ENCODE measurements at places on chromosomes 2 and 18.

GRCh38 chr2:205682239-205682970 lies at the start of gene NRP2:
TSS of gene NRP2 (plus strand) at chr2:205682501. CDS start at chr2:205683291, 790 bp downstream.
- DNase-seq, result peak; percentile 92

GRCh38 chr2:226190479-226191252 lies 609.0 kb downstream of the IRS1 start:
- no peak for DNase-seq

DNA sequence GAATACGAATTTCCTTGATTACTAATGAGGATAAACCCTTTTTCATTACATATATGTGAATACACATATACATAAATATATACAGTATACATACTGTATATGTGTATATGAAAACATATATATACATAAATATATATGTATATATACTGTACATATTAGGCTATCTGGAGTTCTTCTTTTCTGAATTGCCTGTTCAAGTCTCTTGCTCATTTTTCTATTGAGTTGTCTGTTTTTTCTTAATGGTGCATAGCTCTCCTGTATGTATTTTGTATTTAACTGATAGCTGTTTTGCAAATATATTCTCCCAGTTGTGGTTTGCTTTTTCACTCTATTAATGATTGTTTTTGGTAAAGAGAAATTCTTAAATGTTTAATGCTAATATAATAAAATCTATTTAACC lies 8.9 kb upstream of the GCFC2 start:
- no peak for DNase-seq

DNA sequence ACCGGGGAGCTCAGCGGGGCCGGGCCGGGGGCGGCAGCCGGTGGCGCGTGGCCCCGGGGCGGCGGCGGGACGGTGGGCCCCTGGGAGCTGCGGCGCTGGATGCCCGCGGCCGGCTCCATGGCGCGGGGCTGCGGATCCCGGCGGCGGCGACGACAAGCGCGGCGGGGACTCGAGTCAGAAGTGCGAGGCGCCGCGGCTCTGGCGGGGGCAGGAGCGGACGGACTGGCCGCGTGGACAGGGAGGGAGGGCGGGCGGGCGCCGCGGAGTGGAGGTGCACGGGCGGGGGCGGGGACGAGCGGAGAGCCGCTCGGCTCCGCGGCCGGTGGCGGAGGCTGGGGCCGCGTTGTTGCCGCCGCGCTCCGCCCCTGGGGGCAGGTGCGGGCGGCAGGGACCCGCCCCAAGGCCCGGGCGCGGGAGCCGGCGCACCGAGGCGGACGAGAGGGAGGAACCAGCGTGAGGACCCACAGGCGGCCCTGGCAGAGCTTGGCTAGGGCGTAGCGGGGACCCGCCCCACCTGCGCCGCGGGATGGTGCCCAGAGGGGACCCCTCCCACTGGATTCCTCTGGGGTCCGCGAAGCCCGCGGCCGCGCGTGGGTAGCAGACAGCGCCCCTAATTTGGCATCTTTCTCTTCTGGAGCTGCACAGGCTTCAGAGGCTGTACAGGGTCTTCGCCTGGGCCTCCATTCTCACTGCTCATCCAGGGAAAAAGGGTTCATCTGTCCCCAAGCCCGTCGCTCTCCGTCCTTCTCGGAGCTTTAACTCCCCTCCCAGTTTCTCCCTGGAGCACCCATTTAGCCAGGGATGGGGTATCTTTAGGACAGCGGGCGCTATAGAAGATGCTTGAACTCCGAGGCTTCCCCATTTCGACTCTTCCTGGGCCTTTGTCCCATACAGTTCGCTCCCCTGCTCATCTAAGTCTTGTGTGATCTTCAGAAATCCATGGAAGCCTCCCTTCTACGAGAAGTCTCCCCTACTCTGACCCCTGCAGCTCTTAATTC lies at the start of gene TMEM163:
TMEM163 (minus strand) TSS at position 184 of the 998 bp plus-strand sequence.
- DNase-seq, result no peak

- DNase-seq, result no peak
Measured at GRCh38 chr18:47251289-47252120, at the start of gene SKOR2. TSS of gene SKOR2 (minus strand) at chr18:47251660. CDS start at chr18:47249183, 2,477 bp downstream.

DNA sequence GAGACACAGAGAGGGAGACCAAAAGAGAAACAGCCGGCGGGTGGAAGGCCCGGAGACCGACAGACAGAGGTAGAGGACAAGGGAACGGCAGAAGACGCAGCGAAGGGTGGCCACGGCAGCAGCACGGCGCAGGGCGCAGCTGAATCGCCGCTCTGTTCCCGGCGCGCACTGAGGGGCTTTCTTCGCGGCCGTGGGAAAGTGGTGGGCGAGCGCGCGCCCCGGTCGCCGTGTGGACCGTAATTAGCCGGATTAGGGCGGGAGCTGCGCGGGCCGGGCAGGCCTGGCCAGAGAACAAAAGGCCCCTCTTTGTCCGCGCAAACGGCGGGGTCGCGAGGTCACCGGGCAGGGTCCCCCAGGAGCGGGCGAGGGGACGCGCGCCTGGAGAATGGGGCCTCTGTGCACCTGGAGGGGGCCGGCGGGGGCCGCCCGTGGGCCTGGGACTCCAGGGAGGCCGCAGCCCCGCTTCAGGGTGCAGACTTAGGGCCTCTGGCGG lies 158.3 kb downstream of the ZFP36L2 start:
- DNase-seq, result no peak

- DNase-seq, result peak; percentile 68
Measured at GRCh38 chr2:86764661-86765309, 25.9 kb downstream of the CD8A start.

DNA sequence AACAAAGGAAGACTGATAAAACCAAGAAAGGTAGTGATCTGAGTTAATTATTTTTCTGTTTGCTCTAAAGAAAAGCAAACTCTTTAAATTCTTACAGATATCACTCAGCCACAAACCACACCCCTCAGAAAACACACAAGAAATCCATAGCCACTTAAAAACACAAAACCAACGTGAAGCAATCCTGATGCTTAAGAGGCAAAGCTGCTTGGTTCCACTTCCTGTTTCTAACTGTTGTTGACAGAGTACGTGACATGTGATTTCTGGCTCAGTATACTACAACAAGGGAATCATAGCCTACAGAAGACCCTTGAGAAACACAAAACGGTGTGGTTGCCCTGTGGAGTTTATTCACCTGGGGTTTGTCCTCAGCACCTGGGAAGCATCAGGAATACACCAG lies 240.9 kb upstream of the APCDD1 start:
- peak; percentile 19 for DNase-seq

- peak; percentile 38 for DNase-seq
Measured at GRCh38 chr2:172101821-172102390, 794 bp downstream of the DLX2 start.

- DNase-seq, result no peak
Measured at GRCh38 chr2:110729106-110729505, 3.3 kb upstream of the ACOXL start.

DNA sequence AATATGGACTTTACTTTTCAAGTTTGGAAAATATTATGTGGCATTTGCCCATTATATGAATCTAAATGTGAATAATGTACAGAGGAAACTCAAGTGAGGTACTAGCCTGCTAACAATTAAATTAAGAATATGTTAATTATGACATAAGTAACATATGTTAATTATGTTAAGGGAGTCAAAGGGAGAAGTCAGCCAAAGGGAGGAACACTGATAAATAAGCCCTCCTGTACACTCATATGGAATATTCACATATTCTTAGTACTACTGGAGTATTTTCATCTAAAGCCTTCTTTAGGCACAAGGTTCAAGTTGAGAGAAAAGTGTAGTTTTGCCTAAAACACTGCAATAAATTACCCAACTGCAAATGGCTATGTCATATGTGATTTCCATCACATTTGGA lies 30.1 kb downstream of the ITGB6 start:
- DNase-seq, result no peak

GRCh38 chr2:242063436-242063835 lies 193.9 kb downstream of the RTP5 start:
- DNase-seq, result no peak

DNA sequence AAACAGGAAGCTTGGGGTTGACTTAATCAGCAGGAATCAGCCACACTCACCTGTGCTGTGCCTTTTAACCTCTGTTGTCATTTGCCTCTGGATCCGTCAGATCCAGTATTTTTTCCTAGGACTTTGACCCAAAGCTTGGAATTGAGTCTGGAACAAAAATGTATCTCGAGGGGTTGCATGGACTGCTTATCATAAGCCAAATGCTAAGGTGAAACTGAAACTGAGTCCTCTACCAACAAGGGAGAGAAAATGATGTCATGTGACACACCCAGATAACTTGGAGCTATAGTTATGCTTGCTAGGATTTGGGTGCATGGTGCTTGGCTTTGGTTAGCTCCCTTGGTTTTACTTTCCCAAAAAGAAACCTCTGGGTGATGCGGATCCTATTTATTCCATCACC lies 2158.6 kb upstream of the PIK3C3 start:
- no peak for DNase-seq

DNA sequence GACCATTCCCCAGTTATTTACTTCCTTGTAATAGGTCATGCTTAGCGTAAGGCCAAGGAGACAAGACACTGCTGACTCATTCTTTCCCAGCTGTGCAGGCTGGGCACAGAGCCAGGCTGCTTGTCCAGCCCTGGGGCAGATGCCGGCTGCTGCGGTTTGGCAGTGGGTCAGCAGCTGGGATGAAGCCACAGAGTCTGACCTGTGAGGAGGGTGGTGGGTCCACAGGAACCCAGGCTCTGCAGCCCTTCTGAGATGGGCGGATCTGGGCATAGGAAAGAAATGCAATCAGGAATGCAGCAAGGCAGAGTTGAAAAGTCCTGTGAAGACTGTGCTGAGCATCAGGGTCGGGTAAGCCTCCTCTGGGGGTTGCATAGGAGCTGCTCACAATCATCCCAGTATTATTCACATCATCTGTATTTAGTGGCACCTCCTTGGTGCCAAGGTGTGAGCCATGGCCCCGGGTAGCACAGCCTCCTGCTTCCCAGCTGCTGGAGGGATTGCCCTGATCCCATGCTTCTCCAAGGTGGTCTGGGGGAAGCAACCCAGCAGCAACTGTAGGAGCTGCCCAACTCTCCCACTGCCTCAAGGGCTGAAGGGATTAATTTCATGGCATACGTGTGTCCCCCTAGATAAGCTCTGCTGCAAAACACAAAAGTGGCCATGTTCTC lies 139.0 kb downstream of the DDX1 start:
- peak; percentile 96 for DNase-seq

DNA sequence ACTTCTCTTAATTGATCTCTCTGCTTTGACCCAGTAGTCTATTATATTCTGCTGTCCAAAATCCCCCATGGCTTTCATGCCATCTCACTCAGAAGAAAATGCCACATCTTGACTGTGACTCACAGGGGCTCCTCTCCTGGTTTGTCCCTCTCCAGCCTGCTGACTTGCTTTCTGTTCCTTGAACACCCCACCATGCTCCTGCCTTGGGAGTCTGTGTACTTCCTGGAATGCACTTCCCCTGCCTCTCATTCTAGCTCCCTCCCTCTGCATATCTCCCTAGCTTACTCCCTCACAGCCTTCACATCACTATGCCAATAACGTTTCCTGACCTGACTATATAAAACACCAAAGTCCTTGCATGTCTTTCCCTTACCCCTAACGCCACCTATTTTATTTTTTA lies 167.2 kb downstream of the TRIB2 start:
- no peak for DNase-seq

DNA sequence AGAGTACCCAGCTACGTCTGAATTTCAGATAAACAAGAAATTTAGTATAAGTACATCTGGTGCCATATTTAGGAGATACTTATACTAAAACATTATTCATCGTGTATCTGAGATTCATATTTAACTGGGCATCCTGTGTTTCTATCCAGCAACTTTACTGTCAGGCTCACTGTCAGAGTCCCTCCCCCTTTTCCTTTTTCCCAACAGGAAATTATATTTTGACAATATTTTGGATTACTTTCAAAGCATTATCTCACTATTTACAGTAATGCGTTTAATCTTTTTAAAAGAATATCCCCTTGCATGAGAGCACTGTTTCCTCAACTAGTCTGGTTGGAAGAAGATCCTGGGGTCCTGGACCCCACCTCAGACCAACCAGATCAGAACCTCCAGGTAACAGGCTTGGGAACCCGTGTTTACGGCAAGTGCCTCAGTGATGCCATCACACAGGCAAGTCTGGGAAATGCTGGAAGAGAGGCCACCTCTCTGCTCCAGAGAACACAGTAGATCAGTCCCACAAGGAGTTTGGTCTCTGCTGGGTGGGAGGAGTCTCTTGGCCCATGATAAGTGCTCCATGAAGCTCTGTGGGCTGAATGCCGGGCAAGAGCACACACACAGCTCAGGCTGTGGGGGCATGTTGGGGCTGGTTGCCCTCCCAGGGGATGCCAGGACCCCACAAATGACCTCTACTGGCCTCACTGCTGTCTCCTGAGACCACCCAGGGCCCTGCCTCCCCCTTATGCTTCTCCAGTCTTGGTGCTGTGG lies 84.2 kb upstream of the UXS1 start:
- peak; percentile 81 for DNase-seq

GRCh38 chr18:21345840-21346239 lies 103.8 kb downstream of the GREB1L start:
- DNase-seq, result no peak

GRCh38 chr18:35513181-35513936 lies 15.6 kb upstream of the INO80C start:
- no peak for DNase-seq

DNA sequence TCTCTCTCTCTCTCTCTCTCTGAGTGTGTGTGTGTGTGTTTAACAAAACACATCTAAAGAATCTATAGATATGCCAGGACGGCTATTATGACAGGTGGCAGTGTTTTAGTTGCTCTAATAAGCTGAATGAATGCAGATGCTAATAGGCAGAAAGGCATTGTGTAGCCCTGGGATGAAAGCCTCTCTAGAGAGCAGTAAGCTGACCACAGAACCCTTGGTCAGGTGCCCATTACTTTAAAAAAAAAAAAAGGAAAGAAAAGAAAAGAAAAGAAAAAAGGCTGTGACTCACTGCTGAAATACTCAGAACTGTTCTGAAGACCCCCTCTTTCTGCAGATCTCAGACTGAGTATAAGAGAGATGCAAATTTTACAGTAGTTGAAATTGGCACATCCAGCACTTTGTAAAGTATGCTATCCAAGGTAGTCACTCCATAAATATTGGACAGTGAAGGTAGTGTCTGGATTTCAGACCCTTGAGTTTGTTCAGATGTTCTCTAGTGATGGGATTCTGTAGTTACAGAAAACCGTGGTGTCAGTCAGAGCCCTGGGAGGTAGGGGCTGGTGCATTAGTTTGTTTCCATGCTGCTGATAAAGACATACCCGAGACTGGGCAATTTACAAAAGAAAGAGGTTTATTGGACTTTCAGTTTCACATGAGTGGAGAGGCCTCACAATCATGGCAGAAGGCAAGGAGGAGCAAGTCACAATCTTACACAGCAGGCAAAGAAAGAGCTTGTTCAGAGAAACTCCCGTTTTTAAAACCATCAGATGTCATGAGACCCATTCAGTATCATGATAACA lies 30.9 kb downstream of the OSBPL6 start:
- DNase-seq, result no peak

- DNase-seq, result no peak
Measured at GRCh38 chr2:177574356-177574755, 181.8 kb downstream of the AGPS start.

- DNase-seq, result no peak
Measured at GRCh38 chr2:235334179-235334578, 159.7 kb upstream of the AGAP1 start.

Data from lung (tissue), 17 donors.